ENCODE measurements at places on chromosomes 2 and 18. TPM values are rescaled to one million over a fixed set of nuclear protein-coding genes. Genes with fewer than 3 reads are reported as not detected.

The LHCGR gene
- total RNA-seq = not detected

The IRS1 gene
- 10.5 TPM for total RNA-seq

The CCDC142 gene
- 10.1 TPM for total RNA-seq

The KIAA2012 gene
- not detected for total RNA-seq

The ARHGAP28 gene
- total RNA-seq = 3.0 TPM

DNA sequence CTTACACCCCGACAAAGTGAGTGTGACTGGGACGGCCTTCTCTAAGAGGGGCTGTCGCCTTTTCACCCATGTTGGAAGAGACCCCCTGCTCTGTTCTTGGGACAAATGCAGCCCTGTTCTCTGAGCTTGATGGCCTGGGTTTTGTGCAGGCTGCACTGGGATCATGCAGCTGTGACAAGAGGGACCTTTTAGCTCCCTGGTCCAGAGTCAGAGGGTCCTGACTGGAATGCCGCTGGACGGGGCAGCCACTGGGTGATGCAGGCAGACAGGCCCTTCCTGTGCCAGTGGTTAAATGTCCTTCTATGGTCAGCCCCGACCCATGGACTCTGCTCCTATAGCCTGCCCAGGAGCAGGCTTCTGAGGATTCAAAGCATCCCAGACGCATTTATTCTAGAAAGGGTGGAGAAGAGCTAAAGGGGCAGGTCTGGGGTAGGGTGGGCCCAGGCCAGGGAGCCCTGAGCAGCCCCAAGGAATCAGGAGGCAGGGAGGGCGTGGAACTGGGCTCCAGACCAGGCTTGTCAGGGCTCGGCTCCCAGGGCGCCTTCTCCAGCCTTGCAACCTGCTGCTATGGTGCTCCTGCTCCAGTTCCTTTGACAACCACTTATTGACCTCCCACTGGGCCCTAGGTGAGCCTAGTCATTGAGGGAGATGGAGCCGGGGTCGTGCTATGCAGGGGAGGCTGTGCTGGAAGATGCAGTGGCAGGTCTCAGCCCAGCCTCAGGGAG lies 277.9 kb upstream of the HS6ST1 start:
- no peak for DNase-seq
- H3K4me3 ChIP-seq = no peak overlapping the region
- no peak overlapping the region for H3K27ac ChIP-seq
- H3K27me3 ChIP-seq = no peaks in the 10 kb centered on the region

DNA sequence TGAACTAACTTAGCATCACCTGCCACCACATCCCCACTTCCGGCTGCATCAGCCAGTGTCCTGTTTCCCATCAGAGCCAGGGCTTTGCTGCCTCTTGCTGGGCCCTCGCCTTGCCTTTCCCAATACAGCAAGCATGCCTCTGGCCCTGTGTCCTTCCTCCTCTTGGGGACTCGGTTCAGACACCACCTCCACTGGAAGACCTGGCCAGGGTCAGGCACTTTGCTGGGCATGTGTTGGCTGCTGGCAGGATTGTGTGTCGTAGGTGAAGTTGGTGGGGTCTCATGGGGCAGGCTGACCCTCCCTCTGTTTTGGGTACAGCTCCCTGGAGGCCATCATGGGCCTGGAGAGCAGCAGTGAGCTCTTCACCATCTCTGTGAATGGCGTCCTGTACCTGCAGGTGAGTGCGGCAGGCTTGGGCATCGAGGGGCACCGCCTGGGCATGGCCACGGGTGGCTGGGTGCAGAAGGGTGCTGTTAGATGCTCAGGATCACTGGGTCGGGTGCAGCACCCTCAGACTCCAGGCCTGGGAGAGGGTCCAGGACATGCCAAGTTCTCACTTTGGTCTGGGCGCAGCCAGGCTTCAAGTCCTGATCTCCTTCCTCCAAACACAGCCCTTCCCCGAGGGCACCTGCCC lies 6.6 kb downstream of the ERFE start:
- DNase-seq = no peak
- peaks cover 26% of the 10 kb centered on the region for H3K36me3 ChIP-seq
- peaks cover 16% of the 10 kb centered on the region for H3K4me1 ChIP-seq
- H3K27me3 ChIP-seq = no peaks in the 10 kb centered on the region
- no peak overlapping the region for H3K4me3 ChIP-seq

DNA sequence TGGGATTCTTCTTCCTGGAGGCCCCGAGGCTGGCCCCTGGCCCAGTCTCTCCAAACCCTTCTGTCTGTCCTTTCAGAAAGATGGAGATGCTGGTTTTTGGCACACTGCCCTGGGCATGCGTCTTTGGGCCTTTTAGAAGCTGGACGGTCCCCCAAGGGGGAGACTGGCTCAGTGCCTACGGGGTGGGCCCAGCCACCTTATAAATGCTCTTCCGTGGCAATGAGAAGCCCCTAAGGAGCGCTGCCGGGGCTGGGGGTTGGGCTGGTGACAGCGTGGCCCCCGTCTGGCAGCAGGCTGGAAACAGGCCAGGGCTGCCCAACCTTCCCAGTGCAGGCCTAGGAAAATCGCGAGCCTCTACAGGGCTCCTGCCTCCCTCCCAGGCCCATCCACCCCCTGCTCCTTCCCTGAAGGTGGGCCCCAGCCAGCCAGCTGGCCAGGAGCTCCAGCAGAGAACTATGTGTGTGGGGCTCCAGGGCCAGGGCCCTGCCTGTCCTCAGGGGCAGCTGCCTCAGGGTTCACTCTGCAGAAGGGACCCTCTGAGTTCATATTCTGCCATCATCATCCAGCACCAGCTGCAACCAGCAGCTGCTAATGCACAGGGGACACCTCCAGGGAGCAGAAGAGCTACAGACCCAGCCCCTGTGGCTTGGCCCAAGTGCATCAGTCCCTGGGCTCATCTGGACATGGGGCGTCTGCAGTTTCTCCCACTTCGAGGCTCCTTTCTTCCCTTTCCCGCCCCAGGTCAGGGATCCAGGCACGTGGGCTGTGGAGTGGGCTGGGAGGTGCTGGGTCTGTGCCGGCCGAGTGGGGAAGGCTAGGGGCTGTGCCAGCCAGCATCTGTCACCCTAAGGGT lies 107.6 kb upstream of the OTOS start:
- H3K4me3 ChIP-seq = no peak overlapping the region
- no peaks in the 10 kb centered on the region for H3K4me1 ChIP-seq
- no peaks in the 10 kb centered on the region for H3K36me3 ChIP-seq
- H3K27ac ChIP-seq = no peak overlapping the region

GRCh38 chr2:42789751-42790150 lies 2.6 kb downstream of the HAAO start:
- no peaks in the 10 kb centered on the region for H3K4me1 ChIP-seq
- no peak for DNase-seq
- H3K36me3 ChIP-seq = no peaks in the 10 kb centered on the region
- H3K4me3 ChIP-seq = no peak overlapping the region
- H3K27me3 ChIP-seq = no peaks in the 10 kb centered on the region
- H3K27ac ChIP-seq = no peak overlapping the region

GRCh38 chr2:190277234-190278112 lies 42.2 kb downstream of the HIBCH start:
- peak; percentile 44 for DNase-seq
- peaks cover 10% of the 10 kb centered on the region for H3K36me3 ChIP-seq
- peaks cover 10% of the 10 kb centered on the region for H3K4me1 ChIP-seq
- no peaks in the 10 kb centered on the region for H3K27me3 ChIP-seq
- no peak overlapping the region for H3K4me3 ChIP-seq

GRCh38 chr2:239561446-239562001 lies 160.7 kb upstream of the HDAC4 start:
- no peak for DNase-seq
- no peaks in the 10 kb centered on the region for H3K36me3 ChIP-seq
- H3K27me3 ChIP-seq = no peaks in the 10 kb centered on the region
- H3K27ac ChIP-seq = no peak overlapping the region
- no peaks in the 10 kb centered on the region for H3K4me1 ChIP-seq

GRCh38 chr18:28075501-28075900 lies 101.4 kb downstream of the CDH2 start:
- no peaks in the 10 kb centered on the region for H3K27me3 ChIP-seq
- no peak overlapping the region for H3K27ac ChIP-seq
- no peaks in the 10 kb centered on the region for H3K4me1 ChIP-seq
- H3K4me3 ChIP-seq = no peak overlapping the region
- DNase-seq = peak; percentile 25
